ENCODE measurements at places on chromosomes 6 and 20. TPM values are rescaled to one million over a fixed set of nuclear protein-coding genes. Genes with fewer than 3 reads are reported as not detected.

C20orf96 gene
- 40.8 TPM for total RNA-seq

GPLD1 gene
- total RNA-seq: 4.7 TPM

GRCh38 chr6:8079126-8079525 is 14.9 kb upstream of the BLOC1S5 start:
- no peak for DNase-seq

GRCh38 chr6:5072440-5072839 is 12.7 kb upstream of the PPP1R3G start:
- DNase-seq: no peak

DNA sequence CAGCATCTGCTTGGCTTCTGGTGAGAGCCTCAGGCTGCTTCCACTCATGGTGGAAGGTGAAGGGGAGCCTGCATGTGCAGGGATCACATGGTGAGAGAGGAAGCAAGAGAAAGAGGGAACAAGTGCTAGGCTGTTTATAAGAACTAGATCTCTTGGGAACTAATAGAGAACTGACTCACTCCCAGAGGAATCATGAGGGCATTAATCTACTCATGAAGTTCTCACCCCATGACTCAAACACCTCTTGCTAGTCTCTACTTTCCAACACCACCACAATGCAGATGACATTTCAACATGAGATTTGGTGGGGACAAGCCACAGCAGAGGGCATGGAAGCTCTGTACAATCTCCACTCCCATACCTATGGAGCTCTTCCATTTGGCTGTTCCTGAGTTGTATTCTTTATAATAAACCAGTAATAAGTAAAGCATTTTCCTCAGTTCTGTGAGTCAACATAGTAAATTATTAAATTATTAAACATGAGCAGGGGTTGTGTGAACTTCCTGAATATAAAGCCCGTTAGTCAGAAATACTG is 524.1 kb upstream of the NRSN1 start:
- no peak for DNase-seq

DNA sequence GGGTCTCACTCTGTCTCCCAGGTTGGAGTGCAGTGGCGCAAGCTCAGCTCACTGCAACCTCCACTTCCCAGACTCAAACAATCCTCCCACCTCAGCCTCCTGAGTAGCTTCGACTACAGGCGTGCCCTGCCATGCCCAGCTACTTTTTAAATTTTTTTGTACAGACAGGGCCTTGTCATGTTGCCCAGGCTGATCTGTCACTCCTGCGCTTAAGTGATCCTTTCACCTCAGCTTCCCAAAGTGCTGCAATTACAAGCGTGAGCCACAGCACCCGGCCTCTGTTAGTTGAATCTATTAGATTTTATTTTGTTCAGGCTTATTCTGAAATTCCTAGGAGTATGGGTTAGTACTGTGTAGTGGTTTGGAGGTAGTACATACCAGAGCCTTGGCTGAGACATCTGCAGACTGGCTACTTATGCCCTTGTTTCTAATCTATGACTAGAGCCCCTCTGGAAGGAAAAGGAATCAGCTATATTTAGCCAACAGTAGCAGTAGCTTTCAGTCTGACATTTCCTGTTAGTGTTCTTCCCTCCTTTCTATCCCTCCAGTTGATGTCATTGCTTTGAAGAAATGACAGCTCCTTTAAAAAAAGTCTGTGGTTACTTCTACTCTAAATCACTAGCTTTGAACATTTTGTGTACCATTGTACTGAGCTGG is 74.4 kb downstream of the ITCH start:
- DNase-seq: no peak

DNA sequence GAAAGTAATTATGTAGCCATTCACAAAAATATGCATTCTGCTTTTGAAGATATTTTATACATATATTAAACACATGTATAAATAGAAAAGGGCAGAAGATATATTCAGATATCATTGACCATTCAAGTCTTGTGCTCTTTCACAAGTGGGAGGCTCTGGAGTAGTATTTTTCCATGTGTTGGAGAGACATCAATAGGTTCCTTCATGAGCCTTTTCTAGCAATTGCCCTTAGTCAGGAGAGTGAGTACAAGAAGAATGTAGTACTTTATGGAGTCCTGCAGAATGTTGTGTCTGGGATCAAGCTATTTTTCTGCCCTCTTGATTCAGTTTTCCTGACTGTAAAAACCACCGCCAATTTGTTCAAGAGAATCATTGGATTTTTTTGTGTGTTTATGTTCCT is 117.9 kb downstream of the LRRC1 start:
- no peak for DNase-seq

DNA sequence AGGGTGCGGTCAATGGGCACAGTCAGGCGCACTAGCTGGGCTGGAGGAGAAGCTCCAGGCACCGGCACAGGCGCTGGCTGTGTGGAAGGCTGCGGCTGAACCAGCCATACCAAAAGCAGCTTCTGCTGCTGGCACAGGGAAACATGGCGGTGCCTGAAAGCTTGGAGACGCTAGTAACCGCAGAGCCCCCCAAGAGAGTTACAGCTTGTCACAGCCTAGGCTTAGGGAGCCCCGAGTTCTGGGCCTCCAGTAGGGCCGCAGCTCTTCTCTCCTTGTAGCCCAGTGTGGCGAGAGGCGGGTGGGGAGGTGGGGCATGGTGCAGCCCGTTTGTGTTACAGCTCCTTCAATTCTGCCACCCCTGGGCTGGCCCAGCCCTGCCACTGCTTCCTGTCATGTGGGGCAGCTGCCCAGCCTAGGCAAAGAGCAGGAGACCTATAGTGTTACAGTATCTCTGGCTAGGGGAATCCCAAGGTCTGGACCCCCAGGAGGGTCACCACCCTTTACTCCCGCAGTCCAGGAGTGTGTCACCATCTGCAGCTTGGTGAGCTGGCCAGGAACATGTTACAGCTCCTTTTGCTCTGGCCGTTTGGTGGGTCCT is 58.6 kb upstream of the MANEA start:
- no peak for DNase-seq

DNA sequence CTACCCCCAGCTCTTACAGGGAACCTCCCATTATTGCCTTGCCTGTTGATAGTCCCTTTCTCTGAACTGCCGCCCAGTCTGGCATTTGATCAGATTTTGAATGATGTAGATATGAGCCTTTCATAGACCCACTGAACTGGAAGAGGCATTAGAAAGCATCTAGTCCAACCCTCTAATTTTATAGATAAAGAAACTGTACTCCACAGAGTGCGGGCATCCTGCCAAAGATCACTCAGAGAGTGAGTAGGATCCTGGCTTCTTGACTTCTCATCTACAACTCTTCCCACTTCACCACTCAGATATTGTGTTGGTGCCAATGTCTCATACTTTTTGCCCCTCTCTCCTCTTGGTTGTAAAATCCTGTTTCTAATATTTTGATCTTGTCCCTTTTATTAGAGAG is 179.2 kb upstream of the BMP2 start:
- no peak for DNase-seq

Data from neural crest cell (in vitro differentiated cells).